Omental fat pad (tissue), 4 donors: ENCODE measurements at places on chromosomes 3 and 15. TPM values are rescaled to one million over a fixed set of nuclear protein-coding genes. Genes with fewer than 3 reads are reported as not detected.

- DNase-seq, result no peak
These were observed 235.3 kb upstream of the ST8SIA2 start for GRCh38 chr15:92158426-92158825.

- no peak for DNase-seq
These were observed 389.5 kb downstream of the LRTM1 start for GRCh38 chr3:54538346-54538745.

DNA sequence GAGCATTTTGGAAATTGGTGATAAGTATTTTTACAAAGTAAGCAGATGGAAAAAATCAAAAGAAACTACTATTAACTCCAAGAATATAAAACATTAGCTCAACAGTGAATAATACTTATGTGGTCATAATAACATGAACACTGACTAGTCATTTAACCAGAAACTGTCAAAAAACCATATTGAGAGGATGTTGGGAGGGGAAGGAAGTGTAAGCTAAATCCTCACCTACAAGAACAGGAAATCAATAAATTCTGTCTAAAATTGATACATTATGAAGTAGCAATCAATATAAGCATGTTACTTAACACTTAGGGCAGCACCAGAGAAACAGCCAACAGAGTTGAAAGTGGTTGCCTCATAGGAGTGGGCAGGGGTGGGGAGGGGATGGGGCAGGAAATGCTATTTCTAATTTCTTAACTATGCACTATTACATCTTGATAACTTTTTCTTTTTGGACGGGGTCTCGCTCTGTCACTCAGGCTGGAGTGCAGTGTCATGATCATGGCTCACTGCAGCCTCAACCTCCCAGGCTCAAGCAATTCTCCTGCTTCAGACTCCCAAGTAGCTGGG, 41.7 kb downstream of the CCR3 start:
- DNase-seq, result no peak

- DNase-seq, result no peak
These were observed 11.5 kb downstream of the ITPR1 start for GRCh38 chr3:4504340-4505261.

DNA sequence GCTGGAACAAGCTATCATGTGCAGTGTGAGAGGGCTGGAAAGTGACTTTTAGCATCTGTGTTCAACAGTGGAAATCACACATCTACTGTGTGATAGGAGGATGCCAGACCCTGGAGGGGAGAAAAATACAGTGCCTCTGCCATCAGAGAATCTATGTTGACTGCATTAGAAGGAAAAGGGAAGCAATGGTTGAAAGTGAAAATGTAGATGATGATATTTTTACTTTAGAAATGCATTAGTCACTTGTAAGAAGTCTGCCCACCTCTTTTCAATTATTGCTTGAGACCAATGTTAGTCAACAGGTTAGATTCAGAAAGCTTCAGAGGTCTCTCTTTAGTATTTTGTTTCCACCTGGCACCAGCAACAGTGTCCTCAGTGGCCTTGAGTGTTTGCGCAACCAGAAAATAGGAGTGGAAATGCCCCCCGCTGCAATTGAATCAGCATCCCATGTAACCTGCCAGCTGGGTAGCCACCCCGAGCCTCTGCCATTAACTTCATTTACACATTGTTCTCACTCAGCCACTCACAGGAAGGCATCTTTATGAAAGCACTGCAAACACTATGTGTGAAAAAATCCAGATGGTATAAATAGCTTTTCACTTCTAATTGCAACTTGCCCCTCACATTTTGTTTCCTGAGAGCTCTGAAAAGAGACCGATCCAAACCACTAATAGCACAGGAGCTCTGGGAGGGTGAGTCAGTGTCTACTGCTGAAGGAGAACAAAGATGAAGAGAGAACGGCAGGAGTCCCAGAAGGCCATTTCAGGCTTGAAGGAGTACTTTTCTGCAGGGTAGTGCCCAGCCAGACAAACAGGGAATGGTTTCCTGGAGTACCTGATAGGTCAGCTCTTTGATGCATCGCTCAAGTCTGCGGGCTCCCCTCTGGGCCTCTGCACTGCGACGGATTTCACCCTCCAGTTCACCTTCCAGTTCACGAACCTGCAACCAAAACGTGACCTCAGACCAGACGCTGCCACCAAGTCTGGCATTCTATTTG, 92.1 kb downstream of the HHLA2 start:
- no peak for DNase-seq

DNA sequence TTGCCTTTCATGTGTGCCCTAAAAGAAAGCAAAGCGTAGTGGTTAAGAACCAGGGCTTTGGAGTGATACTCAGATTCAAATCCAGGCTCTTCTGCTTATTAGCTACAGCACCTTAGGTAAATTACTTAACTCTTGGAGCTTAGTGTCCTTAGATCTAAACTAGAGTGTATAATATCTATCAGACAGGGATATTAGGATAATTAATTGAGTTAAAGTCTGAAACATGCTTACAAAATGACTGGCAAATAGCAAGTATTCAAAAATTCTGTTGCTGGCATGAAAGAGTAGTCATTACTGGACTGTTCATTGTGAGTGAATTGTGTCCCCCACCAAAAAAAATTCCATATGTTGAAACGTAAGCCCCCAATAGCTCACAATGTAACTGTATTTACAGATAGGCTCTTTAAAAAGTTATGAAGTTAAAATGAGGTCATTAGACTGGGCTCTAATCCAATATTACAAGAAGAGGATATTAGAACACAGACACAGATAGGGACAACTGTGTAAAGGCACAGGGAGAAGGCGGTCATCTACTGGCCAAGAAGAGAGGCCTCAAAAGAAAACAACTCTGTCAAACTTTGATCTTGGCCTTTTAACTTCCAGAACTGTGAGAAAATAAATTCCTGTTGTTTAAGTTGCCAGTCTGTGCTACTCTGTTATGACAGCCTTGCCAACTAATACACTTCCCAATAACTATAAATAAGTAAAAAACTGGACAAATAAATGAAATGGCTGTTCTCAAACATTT, 60.4 kb upstream of the LRRC3B start:
- no peak for DNase-seq

CLDN16 gene
- not detected for total RNA-seq

LSAMP gene
- 1.9 TPM for total RNA-seq

CACNA2D3 gene
- 6.1 TPM for total RNA-seq

ZDHHC3 gene
- total RNA-seq, result 79.4 TPM
